Chondrocyte (in vitro differentiated cells): ENCODE measurements at places on chromosomes 6 and 20. TPM values are rescaled to one million over a fixed set of nuclear protein-coding genes. Genes with fewer than 3 reads are reported as not detected.

LAMA4 gene
- total RNA-seq, result 55.2 to 115 TPM (median 102 TPM) in 3 replicates

TMEM217 gene
- total RNA-seq, result 1.8 to 4.5 TPM (median 4.0 TPM) in 3 replicates

DNA sequence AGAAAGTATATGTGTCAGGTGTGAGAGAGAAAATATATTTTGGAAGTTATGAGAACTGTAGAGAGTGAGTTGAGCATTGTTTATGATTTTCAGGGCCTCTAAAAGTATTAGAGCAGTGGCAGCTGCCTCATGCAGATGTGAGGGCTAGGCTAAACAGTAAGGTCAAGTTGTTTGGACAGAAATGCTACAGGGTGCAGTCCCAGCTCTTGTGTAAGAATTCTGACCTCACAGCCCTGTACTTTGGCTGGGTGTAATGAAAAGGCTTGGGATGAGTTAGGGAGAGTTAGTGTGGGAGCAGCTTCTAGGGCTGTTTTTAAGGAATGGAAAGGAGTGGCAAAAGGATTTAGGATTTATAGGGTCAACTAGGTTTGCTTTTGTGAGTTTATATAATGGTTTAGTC is 764.8 kb upstream of the ADGRB3 start:
- DNase-seq, result no peak

DNA sequence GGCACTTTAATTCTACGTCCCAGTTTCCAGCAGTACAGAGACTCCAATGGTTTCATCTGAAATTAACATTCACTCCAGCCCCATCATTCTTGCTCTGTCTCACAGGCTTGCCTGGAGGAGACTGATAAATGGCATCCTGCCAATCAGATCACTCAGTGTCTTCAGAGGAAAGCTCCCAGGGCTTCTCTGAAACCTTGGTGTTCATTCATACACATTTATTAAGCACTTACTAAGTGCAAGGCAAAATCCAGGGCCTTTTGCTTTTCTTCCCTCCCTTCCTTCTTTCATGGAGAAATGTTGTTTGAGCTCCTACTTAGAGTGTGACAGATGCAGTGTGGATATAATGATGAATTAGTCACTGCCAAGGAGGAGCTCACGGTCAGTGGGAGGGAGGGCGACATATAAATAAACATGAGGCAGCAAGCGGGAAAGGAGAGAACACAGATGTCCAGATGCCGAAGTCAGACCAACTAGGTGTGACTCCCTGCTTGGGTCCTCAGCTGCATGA is 106.7 kb upstream of the DTNBP1 start:
- DNase-seq, result no peak

GRCh38 chr6:142380626-142381025 is 78.8 kb downstream of the ADGRG6 start:
- no peak for DNase-seq

DNA sequence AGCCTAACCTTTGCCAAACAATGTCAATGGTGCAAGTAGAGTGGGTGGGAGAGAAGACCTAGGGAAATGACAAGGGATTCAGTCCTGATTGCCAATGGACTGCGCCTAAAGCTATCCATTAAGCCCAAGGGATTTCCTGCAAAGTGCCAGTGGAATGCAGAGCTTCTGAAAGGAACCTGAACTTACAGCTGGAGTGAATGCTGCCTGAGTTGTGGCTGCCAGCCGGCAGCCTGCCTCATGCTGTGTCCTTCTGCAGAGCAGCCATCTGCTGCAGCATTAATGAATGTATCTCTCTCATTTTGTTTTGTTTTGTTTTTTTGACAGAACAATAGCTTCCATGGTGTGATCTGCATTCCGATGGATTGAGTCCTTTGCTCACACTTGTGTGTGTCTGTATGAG is 44.7 kb downstream of the SLC35F1 start:
- no peak for DNase-seq
